Fibroblast of upper back skin (primary cell): ENCODE measurements at places on chromosomes 5 and 9.
A peak's percentile ranks its signal among the peaks of the same experiment; 100 is the strongest.

GRCh38 chr9:98523231-98523901 lies 185.4 kb downstream of the GABBR2 start:
- DNase-seq, result peak; percentile 28

DNA sequence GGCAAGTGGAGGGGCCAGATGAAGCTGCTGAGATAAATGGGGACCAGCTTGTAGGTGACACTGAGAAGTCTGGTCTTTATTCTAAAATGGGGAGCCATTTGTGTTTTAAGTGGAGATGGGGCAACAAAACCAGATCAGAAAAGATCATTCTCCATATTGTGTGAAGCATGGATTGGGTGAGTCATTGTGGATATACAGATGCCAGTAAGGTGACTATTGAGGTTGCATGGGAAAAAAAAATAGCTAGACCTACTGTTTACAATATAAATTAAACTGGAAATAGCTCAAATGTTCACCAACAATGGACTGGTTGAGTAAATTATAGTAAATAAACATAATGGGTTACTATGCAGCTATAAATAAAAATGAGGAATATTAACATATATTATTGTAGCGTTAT lies 5.4 kb upstream of the MAP1B start:
- no peak for DNase-seq

- peak; percentile 57 for DNase-seq
These were observed 74.5 kb upstream of the PALM2AKAP2 start for GRCh38 chr9:109705515-109705914.

DNA sequence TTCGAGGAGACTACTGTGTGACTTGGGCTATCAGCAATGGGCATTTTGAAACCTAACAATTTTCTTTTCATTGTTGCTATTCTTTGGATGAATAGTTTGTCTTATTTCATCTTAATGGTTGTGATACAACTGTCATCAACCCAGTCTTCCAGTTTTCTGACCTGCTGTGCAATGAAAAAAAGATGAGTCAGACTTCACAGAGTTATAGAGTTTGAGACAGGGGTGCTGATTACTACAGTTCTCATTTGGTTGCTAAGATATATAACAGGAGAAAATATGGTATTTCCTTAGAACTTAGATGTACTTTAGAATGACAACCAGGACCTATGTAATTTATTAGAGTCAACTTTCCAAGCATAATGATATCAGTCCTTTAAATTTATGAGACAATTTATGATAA lies 564.4 kb upstream of the NUDT12 start:
- DNase-seq, result no peak

GRCh38 chr9:91150998-91151717 lies 210.6 kb downstream of the AUH start:
- peak; percentile 96 for DNase-seq

- peak; percentile 60 for DNase-seq
These were observed 92.9 kb upstream of the MTAP start for GRCh38 chr9:21709464-21710058.

DNA sequence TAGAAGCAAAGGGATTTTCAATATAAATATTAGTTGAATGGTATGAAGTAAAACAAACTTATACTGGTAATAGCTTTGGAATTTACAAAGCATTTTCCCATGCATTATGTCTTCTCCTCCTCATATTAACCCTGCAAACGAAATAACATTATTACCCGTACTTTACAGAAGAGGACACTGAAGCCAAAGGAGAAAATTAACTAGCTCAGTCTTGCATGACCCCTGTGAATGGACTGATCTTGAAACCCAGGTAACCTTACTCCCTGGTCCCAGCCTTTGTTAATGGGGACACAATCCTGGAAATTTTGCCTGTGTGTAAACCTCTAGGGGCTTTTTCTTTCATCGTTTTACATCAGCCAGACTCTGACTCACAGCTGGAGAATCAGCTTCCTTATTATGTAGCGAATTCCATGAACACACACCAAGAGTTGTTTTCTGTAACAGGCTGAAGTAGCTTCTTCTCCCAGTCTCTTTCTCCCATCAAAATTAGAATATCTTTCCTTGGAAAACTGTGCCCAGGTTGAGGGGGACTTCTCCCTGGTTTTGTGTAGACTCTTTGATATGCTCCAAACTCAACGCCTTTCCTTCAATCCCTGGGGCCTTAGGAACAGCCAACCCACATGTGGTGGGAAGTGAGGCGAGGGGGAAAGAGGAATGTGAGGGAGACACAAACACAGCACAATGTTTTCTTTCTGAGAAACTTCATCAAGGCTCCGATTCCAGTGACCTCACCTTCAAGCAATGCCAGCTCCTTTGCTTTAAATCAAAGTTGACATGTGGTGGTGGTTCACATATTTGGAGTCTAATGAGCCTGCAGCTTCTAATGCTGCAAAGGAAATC lies 480.9 kb upstream of the PAPPA start:
- DNase-seq, result peak; percentile 100

DNA sequence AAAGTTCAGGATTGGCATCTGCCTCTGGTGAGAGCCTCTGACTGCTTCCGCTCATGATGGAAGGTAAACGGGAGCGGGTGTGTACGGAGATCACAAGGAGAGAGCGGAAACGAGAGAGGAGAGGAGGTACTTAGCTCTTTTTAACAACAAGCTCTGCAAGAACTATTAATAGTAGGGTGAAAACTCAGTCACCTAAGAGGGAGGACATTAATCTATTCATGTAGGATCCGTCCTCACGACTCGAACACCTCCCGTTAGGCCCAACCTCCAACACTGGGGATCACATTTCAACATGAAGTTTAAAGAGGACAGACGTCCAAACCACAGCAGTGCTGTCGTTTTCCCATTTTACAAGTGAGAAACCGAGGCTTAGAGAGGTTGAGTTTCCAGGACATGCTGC lies 173.7 kb downstream of the SLC28A3 start:
- DNase-seq, result no peak

GRCh38 chr5:171861381-171861780 lies 75.8 kb downstream of the SMIM23 start:
- DNase-seq, result peak; percentile 47

DNA sequence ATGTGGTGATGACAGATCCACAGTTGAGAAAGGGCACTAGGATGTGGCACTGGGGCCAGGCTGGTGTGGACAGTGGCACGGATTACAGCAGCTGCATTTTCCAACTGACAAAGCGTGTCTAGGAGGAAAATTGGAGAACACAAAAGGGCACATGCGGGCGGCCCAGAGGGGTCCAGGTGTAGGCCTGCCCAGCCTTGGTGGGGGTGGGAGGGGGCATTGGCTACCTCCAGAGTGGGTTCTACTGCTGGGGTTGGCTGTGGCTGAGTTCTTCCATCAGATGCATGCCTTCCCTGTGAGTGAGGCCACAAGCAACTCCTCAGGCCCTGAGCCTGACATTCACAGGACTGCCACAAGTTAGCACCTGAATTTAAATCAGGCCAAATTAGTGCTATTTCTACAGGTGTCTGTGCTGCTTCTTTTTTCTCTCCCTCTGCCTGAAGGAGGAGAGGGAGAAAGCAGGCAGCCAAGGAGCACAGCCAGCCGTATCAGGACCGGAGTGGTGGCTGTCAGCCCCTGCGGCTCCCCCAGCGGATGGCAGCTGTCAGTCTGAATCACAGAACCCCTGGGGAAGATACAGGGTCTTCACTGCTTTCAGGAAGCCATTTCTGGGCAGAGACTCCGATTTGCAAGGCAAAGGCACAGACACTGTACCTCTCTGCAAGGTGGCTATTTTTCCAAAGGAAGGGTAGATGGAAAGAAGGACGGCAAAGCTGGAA lies 464.2 kb downstream of the SPOCK1 start:
- no peak for DNase-seq
